Spleen (tissue), 13 donors: ENCODE measurements at places on chromosomes 1 and 21.

DNA sequence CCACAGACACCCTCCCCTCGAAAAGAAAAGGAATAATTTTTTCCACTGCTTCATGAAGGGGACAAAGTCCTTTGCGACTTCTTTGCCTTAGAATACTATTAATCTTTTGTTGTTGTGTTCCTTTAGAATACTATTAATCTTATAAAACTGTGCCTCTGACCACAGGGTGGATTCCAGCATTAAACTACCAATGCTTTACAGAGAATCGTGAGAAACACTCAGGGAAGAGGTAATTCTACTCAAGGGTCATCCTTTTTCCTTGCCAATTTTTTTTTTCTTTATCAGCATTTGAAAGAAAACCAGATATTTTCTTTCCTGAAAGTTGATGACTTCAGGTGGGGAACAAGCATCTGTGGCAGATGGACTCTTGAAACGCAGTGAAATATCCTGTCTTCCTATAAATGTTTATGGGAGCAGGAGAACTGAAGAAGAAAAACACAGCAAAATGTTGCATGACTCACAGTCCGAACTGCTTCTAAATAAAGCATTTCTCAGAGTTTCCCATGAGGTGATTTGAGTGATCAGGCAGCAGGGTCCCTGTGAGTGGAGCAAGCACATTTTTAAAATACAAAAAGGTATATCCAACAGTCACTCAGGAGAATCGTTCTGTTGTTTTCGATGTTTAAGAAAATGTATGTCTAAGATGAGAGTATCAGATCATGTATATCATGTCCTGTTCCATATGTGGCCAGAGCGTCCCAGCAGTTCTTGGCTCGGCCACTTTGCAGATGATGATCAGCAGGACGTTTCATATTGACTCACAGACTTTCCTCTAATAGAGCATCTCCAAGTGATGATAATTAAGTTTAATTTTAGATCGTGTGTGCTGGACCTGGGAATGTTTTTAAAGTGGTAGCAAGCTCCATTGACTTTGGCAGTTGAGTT is 154.2 kb upstream of the RUNX1 start:
- DNase-seq = no peak

DNA sequence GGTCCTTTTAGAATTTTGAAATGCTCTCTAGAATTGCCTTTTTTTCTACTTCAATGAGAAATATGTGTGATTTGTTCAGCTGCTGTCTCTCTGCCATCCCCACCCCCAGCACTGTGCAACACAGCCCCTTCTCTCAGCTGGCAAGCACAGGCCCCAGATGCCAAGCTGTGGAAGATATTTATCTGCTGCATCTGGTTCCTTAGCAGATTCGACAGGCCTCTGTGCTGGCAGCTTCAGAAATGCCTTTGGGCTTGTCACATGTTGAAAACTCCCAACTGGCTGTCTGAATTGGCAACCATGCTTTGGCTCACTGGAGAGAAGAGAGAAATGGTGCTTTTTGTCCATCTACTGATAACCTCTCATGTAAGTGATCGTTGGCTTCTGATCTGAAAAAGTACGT is 206.7 kb upstream of the C1orf87 start:
- no peak for DNase-seq

GRCh38 chr1:184770181-184770979 is 15.7 kb upstream of the EDEM3 start:
- DNase-seq = no peak

- no peak for DNase-seq
Observed at GRCh38 chr1:183946320-183946613, 91.3 kb downstream of the COLGALT2 start.

DNA sequence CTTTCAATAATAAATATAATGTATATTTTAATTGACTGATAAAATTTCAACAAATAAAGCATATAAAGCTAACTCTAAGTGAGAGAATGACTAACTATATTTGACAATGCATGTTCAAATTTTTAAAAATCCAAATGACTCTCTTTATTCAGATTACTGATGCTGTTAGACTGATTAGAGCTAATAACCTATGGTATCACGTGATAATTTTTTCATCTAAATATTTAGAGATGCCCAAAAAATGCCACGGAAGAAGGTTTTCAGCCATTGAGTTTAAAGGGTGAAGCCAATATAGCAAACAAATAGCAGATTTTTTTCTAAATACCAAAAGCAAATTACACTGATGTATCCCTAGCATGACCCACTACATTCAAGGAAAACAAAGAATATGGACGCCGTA is 61.1 kb upstream of the OR10J4 start:
- no peak for DNase-seq

- no peak for DNase-seq
Observed at GRCh38 chr1:29708796-29709703, 472.7 kb downstream of the PTPRU start.

- DNase-seq = no peak
Observed at GRCh38 chr1:187878883-187879282, 1050.1 kb downstream of the PLA2G4A start.

- no peak for DNase-seq
Observed at GRCh38 chr1:21490774-21491487, 18.3 kb upstream of the ALPL start.

- no peak for DNase-seq
Observed at GRCh38 chr21:34526241-34526617, 14.2 kb upstream of the KCNE1 start.

- no peak for DNase-seq
Observed at GRCh38 chr1:8206391-8206790, 111.5 kb upstream of the SLC45A1 start.

DNA sequence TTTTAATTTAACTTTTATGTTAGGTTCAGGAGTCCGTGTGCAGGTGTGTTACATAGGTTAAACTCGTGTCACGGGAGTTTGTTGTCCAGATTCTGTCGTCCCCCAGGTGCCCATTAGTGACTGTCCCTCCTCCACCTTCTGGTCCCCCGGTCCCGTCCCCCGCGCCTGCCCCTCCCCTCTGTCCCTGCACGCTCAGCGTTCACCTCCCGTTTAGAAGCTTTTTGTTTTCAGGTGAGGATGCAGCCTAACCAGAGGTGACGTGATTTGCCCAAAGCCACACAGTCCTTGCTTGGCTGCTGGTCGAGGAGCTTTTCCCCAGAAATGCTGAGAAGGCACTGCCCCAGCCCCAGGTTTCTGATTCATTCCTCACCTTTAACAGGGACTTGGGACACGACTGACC is 844 bp downstream of the C1orf146 start:
- DNase-seq = no peak

GRCh38 chr21:43287111-43287760 is 118.4 kb downstream of the CRYAA start:
- peak; percentile 51 for DNase-seq

DNA sequence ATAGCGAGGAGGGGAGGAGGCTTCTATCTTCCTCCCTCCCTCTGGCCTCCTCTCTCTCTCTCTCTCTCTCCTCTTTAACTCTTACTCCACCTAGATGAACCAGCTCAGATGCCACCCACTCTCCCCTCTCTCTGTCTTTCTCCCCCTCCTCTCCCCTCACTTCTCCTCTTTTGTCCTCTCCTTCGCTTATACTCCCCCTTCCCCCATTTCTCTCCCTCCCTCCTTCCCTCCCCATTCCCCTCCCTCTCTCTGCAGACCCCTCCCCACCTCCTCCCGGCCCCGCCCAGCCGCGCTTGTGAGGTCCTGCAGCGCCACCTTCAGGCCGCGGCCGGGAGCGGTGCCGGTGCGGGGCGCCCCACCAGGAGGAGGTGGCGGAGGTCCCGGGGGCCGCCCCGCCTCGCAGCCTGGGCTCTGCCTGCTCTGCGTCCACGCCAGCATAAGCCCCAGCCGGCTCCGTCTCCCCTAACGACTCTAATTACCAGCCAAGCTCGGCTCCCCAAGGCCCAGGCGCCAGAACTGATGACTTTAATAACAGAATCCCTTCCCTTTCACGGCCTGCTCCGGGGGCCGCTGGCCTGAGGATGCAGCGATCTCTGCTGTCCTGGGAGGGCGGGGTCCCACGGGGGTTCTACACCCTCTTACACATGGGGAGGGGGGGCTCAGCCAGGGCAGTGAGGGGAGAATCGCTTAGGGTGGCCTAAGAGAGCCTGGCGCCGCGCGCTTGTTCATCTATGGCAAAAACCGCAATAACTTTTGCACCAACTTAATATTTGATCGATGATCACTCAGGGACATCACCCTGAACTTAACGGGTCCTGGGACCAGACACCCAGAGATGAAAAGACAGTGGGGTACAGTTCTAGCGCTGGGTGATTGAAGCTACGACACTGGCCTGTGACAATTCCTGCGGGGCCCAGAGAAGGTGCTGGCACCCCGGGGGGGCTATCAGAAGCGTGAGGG is 637.3 kb downstream of the MATN1 start:
- DNase-seq = no peak
